ENCODE measurements at places on chromosomes 13 and 19.

DNA sequence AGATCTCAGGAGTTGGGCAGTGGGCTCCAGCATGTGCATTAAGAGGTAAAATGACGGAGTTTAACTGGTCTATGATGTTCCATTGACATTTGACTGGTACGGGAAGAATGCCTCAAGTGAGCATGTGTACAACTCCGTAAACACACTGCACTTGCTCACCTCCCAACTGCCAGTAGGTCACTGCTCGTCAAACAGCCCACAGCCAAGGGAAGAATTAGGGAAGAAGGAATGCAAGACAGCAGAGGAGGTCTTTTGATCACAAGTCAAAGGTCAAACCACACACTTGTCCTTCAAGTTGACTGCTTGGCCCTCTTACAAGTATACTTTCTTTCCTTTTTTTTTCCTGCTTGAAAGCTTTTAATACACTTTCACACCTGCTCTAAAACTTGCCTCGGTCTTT lies 236.7 kb downstream of the B3GLCT start:
- DNase-seq: no peak

DNA sequence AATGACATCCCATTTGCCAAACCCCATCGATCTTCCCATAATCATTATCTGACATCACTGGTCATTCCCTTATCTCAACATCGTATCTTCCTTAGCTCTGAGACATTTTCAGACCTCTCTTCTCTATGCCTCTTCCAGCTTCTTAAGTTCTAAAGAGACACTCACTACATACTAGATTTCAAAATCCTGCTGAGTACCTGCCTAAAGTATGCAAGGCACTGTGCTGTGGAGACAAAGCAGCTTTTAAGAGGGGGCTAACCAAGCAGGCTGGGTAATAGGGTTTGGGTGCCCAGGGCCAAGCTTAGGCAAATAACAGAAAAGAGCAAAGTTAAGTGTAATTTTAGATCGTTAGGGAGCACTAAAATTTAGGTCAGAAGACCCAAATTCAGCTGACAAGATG lies 3.4 kb upstream of the POMP start:
- DNase-seq: no peak

- no peak for DNase-seq
Observed at GRCh38 chr13:108166078-108166477, 49.3 kb downstream of the LIG4 start.

- no peak for DNase-seq
Observed at GRCh38 chr19:57800696-57801095, 14.0 kb downstream of the ZNF552 start.

- no peak for DNase-seq
Observed at GRCh38 chr13:98796798-98797197, 44.3 kb upstream of the SLC15A1 start.

DNA sequence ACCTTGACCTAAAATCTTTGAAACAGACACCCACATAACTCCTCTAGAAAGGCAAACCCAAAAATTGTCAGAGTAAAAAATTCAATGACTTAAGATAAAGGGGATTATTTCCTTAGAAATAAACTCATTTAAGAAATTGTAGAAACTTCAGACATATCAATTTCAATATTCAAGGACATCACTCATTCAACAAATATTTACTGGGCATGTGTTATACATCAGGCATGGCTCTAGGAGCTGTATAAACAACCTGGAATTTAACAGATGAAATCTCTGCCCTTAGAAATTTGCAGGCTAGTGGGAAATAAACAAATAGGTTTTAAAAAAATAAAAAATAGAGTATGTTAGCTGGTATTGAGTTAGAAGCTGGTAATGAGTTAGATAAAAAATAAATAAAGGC lies 84.0 kb upstream of the LSM14A start:
- DNase-seq: no peak

GRCh38 chr13:113091211-113091771 lies 14.3 kb upstream of the F7 start:
- no peak for DNase-seq

Data from NCI-H1092 (cell line).